Tracheal epithelial cell (primary cell): ENCODE measurements at places on chromosomes 2 and 18. TPM values are rescaled to one million over a fixed set of nuclear protein-coding genes. Genes with fewer than 3 reads are reported as not detected.

RFTN2 gene
- total RNA-seq: 0.21 TPM in 1 of 2 replicates, not detected in the other

TXNL4A gene
- total RNA-seq: 43.7 and 63.9 TPM in 2 replicates

ERICH2 gene
- 0.72 and 7.0 TPM in 2 replicates for total RNA-seq

AAMP gene
- total RNA-seq: 208 and 211 TPM in 2 replicates

DNAJC5G gene
- not detected in 2 replicates for total RNA-seq

SLC39A6 gene
- 177 and 191 TPM in 2 replicates for total RNA-seq
